Subcutaneous preadipocyte (primary cell): ENCODE measurements at places on chromosomes 2 and 18. TPM values are rescaled to one million over a fixed set of nuclear protein-coding genes. Genes with fewer than 3 reads are reported as not detected.

Gene ATAD2B
- 11.7 and 13.2 TPM in 2 replicates for total RNA-seq

Gene AFF3
- total RNA-seq: not detected in 2 replicates

Gene SLC39A10
- 25.7 and 43.4 TPM in 2 replicates for total RNA-seq

Gene TTN
- 1.1 and 2.7 TPM in 2 replicates for total RNA-seq

Gene B4GALT6
- 3.7 and 6.3 TPM in 2 replicates for total RNA-seq

Gene MARCO
- total RNA-seq: under 0.01 TPM in 1 of 2 replicates, not detected in the other

Gene PMS1
- 21.7 and 22.9 TPM in 2 replicates for total RNA-seq

Gene CYS1
- total RNA-seq: 0.20 and 0.37 TPM in 2 replicates

Gene ATIC
- 28.7 and 33.2 TPM in 2 replicates for total RNA-seq

Gene KIAA2012
- not detected in 2 replicates for total RNA-seq

Gene PXDN
- total RNA-seq: 119 and 130 TPM in 2 replicates

Gene GALNT13
- total RNA-seq: 2.6 and 4.5 TPM in 2 replicates

Gene PLEK
- total RNA-seq: not detected in 2 replicates

Gene CHRNG
- total RNA-seq: not detected in 2 replicates

Gene GKN2
- total RNA-seq: not detected in 2 replicates

Gene ZNF521
- 38.6 and 41.1 TPM in 2 replicates for total RNA-seq
